ENCODE measurements at places on chromosomes 1 and 21. TPM values are rescaled to one million over a fixed set of nuclear protein-coding genes. Genes with fewer than 3 reads are reported as not detected.

The ADCY10 gene
- 0.47 TPM for total RNA-seq

The GUCA2A gene
- not detected for total RNA-seq

The CSDE1 gene
- 923 TPM for total RNA-seq

The SLC19A2 gene
- total RNA-seq: 18.2 TPM

The IARS2 gene
- total RNA-seq: 92.0 TPM

The MX2 gene
- total RNA-seq: 7.1 TPM

The DSCAM gene
- total RNA-seq: not detected

The AUNIP gene
- not detected for total RNA-seq

The PAQR6 gene
- 0.32 TPM for total RNA-seq

The GJA8 gene
- total RNA-seq: not detected

The OPRD1 gene
- total RNA-seq: not detected

The TMEM201 gene
- 20.8 TPM for total RNA-seq

The TRIM67 gene
- not detected for total RNA-seq

The C4BPA gene
- not detected for total RNA-seq

The AK2 gene
- total RNA-seq: 121 TPM

The FAM131C gene
- 3.7 TPM for total RNA-seq

The CFAP45 gene
- 1.7 TPM for total RNA-seq

The LRRC71 gene
- total RNA-seq: 0.17 TPM

The CD101 gene
- total RNA-seq: 0.45 TPM

The COL18A1 gene
- 52.4 TPM for total RNA-seq

The ARID4B gene
- 18.3 TPM for total RNA-seq
